Motor neuron (in vitro differentiated cells): ENCODE measurements at places on chromosomes 3 and 15.
A peak's percentile ranks its signal among the peaks of the same experiment; 100 is the strongest.

DNA sequence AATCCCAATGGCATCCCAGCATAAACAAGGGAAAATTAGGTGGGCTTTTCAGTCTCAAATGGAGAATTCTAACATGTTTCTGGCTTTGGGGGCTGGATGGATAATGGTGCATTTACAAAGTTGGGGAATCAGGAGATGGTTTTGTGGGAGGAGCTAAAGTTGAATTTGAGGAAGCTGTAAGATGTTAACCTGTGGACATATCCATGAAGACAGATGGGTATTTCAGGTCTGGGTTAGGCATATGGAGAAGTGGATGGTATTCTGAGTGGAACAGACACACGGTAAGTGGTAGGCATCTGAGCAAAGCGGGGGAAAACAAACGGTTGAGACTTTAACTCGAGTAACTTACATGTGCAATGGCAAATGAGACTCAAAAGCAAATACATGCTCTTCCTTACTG lies 1.7 kb upstream of the LMLN start:
- no peak for ATAC-seq

DNA sequence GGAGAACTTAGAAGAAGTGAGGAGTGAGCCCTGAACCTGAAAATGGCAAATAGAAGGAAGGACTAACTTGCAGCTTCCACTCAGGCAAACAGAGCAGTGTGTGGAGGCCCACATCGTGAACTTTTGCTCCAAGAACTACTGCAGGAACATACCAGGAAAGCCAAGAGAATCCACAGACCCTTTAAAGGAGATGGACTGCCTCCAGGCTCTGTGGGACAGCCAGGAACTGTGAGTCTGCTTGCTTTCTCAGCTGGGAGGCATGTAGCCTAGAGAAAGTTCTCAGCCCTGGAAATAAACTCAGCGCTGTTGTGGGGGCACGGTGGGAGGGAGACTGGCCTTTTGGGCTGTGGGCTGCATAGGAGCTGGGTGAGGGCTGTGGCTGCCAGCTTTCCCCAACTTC lies 93.0 kb downstream of the SNRK start:
- no peak for ATAC-seq

DNA sequence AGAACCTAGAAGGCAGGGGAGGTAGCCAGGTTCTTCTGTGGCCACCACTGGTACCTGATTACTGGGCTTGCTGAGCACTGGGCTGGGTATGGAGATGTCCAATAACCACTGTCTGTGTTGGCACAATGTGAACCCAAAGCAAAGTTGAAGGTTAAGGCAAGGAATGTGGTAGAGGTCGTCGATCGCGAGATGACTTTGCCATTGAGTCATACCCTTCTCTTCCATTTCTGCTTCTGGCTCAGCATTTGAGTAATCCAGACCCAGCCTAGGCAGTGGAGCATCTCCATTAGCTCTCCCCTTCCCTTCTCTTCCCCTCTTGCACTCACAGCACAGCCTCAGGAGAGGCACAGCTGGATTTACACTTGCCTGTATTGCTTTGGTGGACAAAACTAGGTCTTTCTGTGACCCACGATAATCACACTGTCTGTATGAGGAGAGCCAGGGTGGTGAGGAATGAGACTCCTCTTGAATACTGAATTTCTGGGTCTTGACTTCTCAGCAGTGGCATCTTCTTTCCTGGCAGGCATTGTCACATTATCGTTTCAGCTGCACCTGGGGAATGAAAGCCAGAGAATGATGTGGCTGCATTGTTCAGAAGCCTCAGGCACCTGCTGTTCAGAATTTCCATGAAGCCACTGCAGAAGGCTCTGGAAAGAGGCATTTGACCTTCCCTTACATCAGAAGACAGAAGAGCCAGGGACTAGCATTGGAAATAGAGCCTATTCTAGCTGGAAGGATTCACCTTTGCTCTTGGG lies 272.6 kb downstream of the PDCD6IP start:
- no peak for ATAC-seq

- no peak for ATAC-seq
These were observed 559.9 kb upstream of the MCTP2 start for GRCh38 chr15:93671387-93671943.

GRCh38 chr15:95091444-95091843 lies 860.1 kb downstream of the MCTP2 start:
- ATAC-seq: peak; percentile 76

GRCh38 chr3:176447369-176447768 lies 749.9 kb downstream of the TBL1XR1 start:
- ATAC-seq: peak; percentile 63

DNA sequence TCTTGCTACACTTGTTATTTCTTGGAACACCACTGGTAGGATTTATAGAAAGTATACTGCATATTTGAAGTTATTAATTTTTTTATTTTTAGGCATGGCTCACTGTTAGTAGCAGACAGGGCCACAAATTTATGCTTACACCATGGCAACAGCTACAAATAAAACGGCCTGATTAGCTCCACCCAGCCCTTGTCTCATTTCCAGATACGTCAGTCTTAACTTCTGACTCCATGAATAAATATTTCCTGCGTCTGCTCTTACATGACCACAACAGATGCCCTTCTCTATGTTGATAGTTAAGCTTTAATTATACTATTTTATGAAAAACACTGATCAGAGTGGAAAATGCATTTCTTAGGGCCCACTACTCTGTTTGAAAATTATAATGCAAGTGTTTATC lies 62.3 kb upstream of the CPOX start:
- ATAC-seq: peak; percentile 40

GRCh38 chr15:79035111-79035601 lies 55.4 kb downstream of the RASGRF1 start:
- ATAC-seq: peak; percentile 84

DNA sequence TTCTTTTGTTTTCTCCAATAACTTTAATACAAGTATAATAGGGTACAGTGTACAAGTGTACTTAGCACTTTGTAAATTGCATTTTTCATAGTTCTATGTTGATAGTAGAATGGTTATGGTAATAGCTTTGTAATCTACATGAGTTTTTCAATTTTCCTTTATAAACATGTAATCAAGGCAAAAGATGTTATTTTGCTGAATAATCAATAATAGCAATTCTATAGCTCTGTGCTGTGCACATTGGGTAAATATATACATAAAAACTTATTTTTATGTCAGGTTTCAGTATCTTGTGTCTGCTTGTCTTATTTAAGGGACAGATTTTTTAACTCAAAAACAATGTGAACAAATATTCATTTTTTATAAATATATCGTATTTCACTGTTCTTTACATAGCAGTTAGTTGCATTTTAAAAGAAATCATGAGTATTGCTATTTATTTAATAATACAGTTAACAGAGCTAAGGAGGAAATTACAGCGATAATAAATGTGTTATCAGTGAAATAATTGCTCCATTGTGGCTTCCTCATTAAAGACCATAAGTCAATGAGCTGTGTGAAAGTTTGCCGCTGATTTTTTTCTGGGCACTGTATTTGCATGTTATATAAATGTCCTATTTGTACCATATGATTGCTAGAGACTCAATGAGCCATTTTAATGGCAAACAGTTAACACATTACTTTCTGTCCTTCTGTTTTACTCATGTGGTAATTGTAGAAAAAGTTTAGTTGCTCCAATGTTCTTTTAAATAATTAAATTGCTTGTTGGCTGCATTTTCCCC lies 214.6 kb upstream of the STAC start:
- ATAC-seq: no peak

GRCh38 chr3:16311960-16312451 lies 47.0 kb downstream of the OXNAD1 start:
- ATAC-seq: no peak

- no peak for ATAC-seq
These were observed 38.6 kb downstream of the MOBP start for GRCh38 chr3:39505866-39506742.

DNA sequence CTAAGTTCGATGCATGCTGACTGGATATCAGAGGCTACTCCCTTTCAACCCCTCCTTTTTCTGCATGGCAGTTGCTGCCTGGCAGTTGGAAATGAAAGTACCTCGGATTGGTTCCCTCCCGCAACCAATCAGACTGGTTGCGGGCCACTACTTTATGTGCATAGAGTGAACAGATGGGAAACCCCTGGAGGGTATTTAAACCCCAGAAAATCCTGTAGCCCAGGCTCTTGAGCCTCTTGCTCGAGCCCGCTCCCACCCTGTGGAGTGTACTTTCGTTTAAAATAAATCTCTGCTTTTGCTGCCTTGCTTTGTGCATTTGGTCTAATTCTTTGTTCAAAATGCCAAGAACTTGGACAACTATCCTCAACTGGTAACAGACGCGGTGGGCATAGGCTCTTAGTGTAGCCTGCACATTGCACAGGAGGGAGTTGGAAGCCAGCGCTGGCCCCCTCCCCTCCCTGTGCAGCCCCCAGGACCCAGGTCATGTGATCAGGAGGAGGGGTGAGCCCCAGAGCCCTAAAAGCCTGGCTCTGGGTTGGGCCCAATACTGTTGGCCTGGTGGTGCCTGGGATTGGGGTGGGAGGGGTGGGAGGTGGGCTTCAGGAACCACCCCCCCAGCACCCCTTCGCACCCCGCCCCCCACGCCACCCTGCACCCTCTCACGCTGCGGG lies 26.8 kb downstream of the RHCG start:
- peak; percentile 22 for ATAC-seq

GRCh38 chr3:140627756-140628155 lies 50.1 kb upstream of the TRIM42 start:
- ATAC-seq: no peak

DNA sequence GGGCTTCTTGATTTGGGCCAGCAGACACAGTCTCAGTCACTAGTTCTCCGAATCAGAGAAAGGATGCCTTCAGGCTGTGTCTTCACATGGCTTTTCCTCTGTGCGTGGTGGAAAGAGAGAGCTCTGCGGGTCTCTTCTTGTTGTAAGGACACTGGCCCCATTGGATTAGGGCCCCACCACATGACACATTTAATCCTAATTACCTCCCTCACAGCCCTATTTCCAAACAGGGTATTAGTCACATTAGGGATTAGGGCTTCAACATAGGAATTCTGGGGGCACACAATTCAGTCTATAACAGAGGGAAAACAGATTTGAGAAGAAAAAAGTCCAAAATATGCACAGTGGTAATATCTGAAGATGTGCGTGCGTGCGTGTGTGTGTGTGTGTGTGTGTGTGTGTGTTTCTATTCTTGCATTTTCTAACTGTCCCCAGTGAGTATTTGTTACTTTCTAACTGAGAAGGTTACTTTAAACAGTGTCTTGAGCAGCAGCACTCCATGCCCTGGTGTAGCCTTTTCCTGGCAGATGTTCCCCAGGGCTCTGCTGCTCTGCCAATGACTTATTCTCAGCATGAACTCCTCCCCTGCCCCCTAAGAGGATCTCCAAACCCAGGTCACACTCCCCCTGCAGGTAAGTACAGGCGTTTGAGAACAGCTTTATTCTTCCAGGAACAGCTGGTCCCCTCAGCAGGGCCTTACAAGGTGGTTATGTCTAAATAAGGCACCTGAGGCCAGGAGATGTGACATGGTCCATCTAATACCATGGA lies 72.9 kb downstream of the RPL39L start:
- ATAC-seq: peak; percentile 28

DNA sequence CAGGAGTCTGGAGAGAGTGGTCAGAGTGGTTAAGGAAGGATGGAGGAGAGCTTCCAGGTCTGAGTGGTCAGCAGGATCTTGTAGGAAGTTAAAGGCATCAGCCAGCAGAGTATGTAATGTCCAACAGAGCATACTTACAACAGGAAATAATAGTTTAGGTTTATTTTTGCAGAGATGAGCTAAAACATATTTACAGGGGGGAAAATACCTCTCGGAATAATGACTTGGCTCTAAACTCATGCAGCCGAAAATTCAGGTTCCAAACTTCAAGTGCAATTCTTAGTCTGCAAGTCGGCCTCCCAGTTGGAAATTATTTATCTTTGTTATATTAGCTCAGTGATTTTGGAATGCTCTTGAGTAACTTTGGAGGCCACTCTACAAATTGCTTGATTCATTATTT lies 385.0 kb upstream of the C2CD4B start:
- ATAC-seq: no peak

DNA sequence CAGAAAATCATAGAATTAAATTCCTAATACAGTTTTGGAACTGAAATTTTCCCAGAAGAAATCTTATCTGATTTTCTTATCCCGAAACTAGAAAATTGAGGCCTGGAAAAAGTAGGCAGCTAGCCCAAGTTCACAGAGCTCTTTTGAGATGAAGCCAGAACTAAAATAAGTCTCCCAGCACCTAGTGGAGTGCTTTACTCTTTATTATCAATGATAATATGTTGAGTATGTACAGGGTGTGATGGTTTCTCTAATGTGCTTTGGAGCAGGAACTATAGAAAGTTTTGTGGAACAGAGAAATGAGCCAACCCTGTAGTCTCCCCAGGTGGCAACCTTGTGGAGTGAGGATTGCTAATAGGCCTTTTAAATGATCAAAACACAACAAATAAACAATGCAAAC lies 30.3 kb upstream of the BCL6 start:
- ATAC-seq: no peak

- no peak for ATAC-seq
These were observed 77.9 kb downstream of the PCSK6 start for GRCh38 chr15:101411581-101411980.

DNA sequence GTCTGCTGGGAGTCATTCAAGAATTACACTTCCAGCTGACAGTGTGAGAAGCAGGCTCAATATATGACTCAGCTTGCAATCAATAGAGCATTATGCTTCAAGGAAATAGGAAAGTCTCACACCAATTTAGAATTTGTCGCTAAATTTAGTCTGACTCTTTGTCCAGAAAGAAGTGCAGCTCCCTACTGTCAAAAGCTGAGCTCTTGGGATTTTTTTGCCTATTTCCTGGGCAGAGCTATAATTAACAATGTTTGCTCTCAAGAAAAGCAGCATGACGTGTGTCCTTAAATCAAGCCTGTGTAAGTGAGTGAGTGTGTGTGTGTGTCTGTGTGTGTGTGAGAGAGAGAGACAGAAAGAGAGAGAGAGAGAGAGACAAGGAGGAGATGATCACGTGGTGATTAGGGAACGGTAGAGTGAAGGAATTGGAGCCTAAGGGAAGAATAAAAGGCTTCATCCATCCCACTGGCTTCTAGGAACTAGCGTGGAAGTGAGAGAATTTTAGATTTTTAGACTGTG lies 16.4 kb upstream of the SLC35G2 start:
- peak; percentile 90 for ATAC-seq

GRCh38 chr3:153293265-153293664 lies 131.2 kb downstream of the RAP2B start:
- ATAC-seq: no peak

DNA sequence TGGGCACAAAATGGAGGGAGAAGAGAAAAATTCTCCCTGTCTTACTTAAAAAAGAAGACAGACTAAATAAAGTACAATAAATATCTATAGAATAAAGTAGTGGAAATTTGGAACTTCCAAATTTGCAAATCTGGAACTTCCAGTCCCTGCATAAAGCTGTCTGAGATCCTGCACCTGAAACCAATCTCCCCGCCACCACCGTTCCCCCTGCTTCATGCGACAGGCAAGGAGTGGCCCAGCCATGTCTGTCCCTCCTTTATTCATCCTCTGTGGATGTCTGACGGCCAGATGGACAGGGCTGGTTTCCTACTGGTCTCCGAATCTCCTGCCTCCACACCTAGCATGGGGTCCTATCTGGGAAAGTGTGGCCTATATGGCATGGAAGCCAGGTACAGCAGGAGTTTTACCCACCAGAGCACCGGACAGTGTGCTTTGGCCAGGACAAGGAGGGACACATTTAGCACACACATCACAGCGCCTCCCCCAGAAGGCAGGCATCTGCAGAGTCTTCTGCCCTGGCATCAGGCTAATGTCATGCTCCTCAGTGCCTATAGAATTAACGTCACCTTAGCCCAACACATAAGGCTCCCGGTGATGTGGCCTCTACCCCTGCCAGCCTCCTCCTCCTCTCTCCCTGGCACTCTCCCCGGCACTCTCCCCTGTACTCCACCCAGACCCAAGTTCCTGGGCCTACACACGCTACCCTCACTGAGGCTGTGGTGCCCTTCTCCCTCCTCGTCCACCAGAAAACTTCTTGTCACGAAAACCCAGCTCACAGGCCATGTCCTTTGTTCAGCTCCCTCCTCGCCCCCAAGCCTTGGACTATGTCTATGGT lies 170.8 kb downstream of the XXYLT1 start:
- no peak for ATAC-seq
